HAP-1 (cell line): ENCODE measurements at places on chromosomes 4 and X.

DNA sequence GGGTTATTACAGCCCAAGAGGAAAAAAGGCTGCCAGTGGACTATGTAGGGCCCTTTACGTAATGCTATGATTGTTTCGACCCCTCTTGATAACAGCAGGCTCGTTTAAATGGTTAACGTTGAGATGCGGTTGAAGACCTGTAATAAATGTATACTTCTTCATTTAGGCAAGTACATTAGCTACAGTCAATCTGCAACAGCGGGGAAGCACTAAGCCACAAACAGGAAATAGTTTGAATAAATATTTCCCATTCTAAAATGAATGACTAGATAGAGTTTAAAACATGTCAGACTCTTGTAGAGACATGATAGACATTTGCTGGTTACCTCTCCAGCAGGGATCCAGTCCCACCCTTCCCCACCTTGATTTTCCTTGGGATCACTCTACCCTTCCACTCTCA lies 38.1 kb upstream of the STIM2 start:
- no peak for DNase-seq

DNA sequence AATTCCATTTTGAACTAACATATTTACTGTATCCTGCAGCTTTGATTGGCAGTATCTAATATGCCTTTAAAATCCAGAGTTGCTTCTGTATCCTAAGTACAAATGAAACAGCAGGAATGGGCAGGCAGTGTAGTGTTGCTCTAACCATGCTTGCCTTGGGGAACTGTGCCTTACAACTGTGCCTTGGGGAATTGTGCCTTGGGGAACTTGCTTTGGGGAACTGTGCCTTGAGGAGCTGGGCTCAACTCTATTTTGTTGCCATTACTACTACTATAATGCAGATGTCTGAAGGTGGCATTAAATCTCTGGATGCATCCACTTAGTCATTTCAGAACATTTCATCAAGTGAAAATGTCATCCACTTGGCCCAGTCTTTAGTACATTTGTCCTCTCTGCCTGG lies 6.9 kb downstream of the CXCL3 start:
- DNase-seq, result no peak

DNA sequence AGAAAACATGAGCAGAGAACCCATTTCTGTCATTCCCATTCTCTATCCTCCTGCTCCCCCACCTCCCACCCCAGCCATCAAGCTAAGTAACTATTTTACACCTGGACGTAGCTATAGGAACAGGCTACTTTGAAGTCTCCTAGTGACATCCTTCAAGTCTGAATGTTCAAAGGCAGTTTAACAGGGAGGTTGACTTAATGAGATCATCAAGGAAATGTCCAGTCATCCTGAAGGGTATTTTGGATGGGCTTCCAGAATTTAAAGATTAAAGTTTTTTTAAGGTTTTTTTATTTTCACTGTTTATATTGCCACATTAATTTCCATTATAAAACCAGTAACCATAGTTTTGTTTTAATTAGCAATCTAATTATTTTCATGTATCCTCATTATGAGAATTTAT lies 41.1 kb downstream of the HPF1 start:
- DNase-seq, result no peak

DNA sequence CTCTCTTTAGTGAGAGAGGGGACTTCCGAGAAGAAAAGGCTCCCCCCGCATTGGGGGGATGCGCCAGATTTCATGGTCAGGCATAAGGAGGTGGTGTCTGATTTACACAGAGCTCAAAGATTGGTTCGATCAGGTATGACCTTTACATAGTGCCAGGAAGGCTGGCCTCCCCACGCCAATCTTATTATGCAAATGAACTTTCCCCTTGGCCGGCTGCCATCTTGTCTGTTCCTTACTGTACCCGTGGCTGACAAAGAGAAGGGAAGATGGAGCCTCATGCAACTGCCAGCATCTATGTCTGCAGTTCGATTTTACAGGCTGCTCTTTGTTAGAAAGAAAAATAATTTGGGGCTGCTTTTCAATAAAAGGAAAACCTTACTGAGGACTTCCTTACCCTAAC lies 197.2 kb downstream of the GPM6A start:
- DNase-seq, result no peak

DNA sequence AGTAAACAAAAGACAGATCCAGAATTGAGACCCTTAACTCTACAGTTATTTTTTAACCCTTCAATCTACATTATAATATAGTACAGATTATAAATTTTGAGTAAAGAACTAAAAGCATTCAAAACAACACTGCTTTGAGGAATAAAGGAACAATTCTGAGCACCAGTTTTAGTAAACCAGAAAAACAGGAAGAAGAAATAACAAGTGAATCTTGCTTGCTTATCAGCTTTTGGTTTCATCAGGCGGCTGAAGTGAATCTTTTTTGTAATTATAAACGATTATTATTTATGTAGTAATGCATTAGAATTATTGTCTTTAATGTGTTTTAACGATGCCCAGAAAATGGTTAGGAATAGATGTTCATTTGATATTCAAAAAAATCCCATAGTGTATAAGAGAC lies 305.4 kb downstream of the ARAP2 start:
- DNase-seq, result no peak

DNA sequence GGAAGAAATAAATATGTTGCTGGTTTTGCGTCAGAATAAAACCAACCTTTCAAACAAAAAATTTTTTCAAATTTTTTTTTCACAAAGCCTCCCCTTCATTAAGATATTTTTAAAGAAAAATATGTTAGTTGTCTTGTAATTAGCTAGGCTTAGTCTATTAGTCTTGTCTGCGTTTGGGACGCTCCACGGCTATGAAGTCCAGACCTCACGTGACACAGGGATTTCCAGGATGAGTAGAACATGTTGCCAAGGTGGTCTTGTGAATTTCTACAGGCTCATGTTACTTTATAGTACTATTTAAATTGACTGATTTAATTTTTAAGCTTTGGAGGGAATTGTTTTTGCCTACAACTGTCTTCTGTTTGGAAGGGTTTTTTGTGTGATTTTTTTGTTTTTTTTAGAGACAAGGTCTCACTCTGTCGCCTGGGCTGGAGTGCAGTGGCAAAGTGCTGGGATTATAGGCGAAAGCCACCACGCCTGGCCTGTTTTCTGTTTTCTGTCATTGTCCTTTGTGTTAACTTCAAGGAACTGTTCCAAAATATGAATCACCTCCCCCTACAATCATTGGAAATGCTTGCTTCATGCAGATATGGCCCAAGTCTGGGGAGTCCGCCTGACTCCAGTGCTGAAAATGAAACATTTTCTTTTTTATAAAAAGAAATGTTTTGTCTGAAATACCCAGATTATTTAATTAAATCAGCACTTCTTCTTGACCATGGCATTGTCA lies 26.2 kb downstream of the TMEM144 start:
- DNase-seq, result no peak

DNA sequence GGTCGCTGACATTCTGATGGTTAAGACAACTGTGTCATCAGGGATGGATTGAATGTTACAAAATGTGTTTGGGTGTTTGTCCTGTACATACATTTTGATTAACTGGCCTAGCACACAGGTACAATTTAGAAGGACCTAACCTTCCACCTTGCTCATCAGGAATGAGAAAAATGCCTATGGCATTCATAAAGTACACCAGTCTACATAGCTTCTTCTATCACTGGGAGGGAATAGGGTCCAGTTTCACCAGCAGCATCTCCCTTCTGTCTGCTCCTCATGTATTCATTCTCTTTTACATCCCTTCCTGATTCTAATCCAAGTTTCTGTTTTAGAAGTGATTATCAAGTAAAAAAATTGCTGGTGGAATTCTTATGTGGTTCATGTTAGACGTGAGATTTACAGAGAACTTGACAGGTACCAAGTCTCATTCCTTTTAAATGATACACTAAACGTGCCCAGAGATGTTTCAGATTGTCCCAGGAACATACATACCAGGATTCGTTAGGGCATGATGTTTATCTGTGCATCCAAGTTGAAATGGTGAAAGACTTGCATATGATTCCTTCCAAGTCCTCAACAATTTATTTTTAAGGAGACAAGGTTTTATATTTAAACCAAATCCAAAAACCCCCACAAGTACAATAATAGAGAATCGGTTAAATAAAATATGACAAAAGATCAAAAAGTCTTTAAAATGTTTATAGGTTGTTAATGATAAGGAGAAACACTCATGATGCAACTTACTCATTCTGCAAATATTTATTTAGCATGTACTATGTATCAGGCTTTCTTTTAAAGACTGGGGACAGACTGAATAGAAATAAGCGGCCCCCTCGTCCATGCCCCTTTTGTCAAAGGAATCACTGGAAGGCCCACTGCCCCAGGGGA lies 359.1 kb downstream of the ZNF674 start:
- no peak for DNase-seq

DNA sequence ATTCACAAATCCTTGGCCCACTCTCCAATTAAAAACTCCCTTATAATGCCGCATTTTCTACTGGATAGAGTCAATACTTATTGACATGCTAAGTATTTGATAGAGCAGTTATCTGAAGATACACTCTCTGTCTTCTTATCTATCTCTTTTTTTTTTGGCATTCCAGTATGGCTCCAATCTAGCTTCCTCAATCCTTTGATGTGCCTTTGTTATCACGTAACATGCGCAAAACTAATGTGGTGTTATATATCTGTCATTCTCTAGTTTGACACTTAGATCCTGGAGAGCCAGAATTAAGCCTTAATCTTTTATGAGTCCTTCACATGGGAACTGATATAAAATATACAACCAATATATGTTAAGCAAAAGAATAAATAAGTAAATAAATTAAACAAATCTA lies 54.7 kb downstream of the VSIG4 start:
- DNase-seq, result no peak

- no peak for DNase-seq
Observed at GRCh38 chrX:53135581-53135980, 41.6 kb downstream of the KANTR start.

DNA sequence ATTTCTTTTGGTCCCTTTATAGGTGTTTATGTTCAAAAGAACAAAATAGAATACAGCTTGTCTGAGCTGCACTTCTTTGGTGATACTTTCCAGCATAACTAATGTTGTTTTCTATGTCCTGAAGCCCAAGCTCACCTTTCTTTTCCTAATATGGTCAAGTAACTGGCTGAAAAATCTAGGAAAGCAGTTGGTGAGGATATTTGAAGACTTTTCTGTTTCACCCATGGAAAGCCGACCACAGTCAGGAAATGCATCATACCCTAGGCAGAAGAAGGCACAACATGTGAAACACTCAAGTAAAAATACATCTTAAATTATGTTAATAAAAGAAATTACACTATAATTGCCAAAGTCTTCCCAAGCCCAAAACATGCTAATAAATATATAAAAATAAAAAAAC lies 337.0 kb downstream of the PDGFC start:
- DNase-seq, result no peak

- no peak for DNase-seq
Observed at GRCh38 chr4:41308398-41308797, 51.7 kb downstream of the UCHL1 start.

DNA sequence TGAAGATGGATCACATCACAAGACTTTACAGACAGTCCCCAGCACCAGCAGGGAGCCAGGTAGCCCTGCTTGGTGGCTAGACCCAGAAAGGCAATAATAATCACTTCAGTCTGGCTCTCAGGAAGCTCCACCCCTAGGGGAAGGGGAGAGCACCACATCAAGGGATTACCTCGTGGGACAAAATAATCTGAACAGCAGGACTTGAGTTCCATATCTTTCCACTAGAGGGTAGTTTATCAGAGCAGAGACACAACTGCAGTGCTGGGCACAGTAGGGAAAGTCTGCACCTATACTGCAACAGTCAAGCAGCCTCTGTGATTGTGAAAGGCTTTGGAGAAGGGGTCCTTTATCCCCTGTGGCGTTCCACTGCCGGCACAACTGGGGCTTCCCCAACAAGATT lies 547.0 kb upstream of the POU3F4 start:
- DNase-seq, result no peak

GRCh38 chr4:93657527-93657926 lies 171.0 kb upstream of the ATOH1 start:
- DNase-seq, result no peak

DNA sequence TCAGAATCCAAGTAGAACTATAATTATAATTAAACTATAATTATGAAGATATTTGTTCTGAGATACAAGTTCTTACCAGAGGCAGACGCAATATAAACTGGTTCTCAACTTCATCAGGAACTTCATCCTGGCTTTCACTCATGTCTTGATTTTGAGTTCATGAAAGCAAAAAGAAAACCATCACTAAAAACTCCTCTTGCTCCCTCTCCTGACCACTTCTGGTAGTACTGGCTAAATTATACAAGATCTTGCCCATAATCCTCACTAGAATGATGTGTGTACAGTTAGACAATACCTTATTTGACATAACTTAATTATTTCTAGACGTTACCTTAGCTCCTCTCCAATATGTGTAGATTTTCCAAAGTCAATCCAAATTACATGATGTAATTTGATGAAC lies 3.7 kb downstream of the TAF7L start:
- DNase-seq, result peak; percentile 64

- DNase-seq, result no peak
Observed at GRCh38 chr4:152112887-152113286, 352.1 kb upstream of the GATB start.

- no peak for DNase-seq
Observed at GRCh38 chr4:83556816-83557215, 20.9 kb downstream of the GPAT3 start.

GRCh38 chr4:139639654-139640053 lies 26.0 kb upstream of the MGST2 start:
- DNase-seq, result no peak

DNA sequence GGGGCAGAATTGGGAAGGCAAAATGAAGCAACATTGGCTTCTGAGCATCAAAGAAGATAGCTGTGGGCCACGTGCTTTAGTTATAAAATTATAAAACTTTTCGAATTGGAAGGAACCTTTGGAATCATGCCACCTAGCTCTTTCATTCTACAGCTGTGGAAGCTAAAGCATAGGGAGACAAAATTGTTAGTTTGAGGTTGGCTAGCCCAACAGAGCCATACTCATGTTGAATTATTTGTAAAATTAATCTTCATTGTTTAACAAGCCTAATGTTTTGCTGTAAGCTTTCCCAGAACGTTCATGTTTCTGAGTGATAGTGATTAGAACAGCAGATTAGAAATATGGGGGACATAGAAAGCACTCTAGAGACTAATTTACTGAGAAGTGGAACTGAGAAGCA lies 35.9 kb downstream of the HHIP start:
- no peak for DNase-seq

- DNase-seq, result no peak
Observed at GRCh38 chrX:45506149-45506730, 305.6 kb upstream of the DIPK2B start.

DNA sequence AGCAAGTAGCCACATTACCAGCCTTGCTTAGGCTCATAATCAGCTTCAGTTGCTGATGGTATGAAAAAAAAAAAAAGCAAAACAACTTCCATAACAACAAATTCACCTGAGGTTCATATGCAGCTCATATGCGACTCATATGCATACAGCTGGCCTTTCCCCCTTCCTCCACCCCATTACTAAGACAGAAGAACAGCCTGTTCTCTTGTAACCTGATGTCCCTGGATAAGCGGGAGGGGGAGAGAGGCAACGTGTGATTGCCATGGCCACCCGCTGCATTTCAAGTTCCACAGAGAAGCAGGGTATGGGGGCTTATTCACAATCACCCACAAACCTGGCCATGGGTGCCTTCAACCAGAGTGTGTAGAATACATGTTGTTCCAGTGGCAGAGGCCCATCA lies 95.1 kb upstream of the DGKK start:
- no peak for DNase-seq

- no peak for DNase-seq
Observed at GRCh38 chr4:73704314-73705055, 35.9 kb upstream of the CXCL8 start.

- DNase-seq, result peak; percentile 23
Observed at GRCh38 chrX:95885074-95885473, 799.6 kb upstream of the DIAPH2 start.
